ENCODE measurements at places on chromosomes 6 and 20.

DNA sequence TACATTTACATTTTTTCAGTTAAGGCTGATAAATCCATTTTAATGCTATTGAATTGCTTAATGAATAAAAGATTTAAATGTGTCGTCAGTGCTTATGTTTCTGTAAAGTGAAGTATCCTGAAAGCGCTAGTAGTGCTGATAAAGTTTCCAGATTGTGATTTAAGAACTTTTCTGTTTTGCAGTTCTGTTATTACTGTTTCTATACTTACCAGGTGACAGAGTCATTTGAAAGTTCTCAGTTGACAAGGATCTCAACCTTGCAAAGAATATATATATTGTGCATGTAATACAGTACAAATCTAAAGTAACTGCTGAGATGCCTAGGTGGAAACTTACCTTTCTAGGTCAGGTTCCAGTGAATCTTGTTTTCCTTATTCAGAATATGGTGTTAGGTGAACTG, 201.8 kb downstream of the ARID1B start:
- no peak for DNase-seq

DNA sequence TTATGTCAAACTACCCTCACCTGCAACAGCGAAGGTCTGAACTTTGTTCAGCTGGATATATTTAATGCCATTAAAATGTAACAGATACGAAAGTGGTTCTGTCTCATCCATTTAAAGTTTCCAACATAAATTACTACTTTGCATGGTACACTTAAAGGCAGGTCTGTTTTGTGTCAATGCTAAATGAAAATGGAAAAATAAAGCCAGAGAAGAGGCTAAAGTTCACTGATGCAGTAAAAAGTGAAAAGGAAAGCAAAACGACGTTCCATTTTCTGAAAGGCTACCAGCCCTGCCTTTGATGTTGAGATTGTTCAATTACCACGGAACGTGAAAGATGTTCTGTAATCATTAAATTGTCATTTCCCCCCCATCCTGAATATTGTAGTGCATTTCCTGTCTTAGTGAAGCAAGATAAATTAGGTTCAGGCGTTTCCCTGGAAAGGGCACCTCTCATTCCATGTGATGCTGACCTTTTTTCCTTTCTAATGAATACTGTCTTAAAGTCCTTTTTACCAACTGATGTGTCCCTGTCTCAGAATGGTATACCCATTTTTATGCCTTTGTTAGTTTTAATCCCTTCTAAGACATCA, 334.7 kb upstream of the JAG1 start:
- no peak for DNase-seq

- no peak for DNase-seq
Observed at GRCh38 chr6:70479236-70479635, 65.9 kb downstream of the FAM135A start.

DNA sequence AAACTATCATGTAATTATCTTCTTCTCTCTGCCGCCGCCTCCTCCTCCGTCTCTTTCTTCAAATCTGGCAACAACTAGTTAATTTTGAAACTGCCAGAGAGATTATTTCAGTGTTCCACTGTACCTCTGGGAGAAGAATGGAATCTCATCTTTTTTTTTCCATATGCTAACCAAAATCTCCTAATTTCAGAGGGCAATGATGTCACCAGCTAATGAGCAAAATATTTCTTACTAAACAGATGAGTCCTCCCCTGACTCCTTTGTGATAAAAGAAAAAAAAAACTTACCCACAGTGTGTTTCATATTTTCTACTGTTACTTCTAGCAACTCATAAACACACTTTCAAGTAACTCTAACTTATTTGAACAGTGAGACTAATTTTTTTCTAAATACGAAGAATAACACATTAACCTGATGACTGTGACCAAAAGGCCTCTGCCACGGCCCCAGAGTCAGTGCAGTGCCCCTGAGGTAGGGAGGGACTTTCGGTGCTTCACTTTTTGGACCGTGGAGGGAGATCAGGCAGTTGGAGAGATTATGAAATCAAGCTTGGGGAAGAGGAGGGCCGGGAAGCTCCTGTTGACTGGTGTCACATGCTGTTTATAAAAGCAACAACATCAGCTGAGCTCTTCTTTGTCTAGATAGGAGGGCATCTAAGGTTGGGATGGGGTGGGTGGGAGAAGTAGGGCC, 159.6 kb downstream of the SASH1 start:
- no peak for DNase-seq

DNA sequence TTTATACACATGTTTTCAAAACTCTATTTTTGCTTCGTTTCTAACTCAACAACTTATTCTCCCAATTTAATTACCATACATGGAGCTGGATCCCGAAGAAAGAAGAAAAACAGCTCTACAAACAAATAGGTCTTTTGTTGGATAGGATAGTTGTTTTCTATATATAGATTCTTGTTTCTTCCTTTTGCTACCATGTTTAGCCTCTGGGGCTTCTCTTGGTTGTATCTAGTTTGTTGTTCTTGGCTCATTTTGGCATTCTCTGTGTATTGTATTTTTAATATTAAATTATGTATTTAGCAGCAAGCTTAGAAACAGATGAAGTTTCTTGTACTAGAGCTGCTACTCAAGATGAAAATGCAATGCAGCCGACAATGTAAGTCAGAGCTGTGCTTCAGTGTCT, 60.9 kb downstream of the PLCB4 start:
- DNase-seq: no peak

Data from NCI-H1048 (cell line).